ENCODE measurements at places on chromosomes 11 and 22.

DNA sequence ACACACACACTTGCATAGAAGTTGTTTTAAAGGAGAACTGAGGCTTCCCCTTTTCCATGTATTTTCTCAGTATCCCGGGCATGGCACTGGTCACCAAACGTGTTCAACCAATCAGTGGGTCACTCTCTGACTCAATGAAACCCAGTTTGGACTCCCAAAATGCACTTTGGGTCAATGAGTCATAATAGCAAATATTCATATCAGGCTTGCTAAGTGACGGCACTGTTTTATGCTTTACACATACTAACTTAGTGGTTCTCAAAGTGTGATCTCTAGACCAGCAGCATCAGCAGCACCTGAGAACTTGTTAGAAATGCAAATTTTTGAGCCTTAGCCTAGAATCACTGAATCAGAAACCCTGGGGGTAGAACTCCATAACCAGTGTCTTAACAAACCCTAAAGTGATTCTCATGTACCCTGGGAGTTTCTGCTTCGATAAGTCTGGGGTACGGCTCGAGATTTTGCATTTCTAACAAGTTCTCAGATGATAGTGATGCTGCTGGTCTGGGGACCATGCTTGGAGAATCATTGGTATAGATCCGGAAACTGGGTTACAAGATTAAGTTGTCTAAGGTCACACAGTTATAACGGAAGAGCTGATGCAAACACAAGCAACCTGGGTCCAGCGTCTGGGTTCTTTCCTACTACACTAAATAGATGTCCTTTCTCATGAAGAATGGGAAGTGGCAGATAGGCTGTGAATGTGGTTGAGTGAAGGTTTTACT lies 35.6 kb downstream of the ETS1 start:
- no peak for DNase-seq

GRCh38 chr11:39365809-39366436 lies 2093.5 kb downstream of the LRRC4C start:
- DNase-seq: no peak

- DNase-seq: no peak
Observed at GRCh38 chr11:128893578-128894285, 2.6 kb downstream of the KCNJ5 start.

- peak; percentile 49 for DNase-seq
Observed at GRCh38 chr11:60700689-60701468, 1.5 kb downstream of the MS4A8 start.

- DNase-seq: no peak
Observed at GRCh38 chr11:74050465-74050864, 41.6 kb upstream of the UCP3 start.

- no peak for DNase-seq
Observed at GRCh38 chr22:43782448-43782847, 29.7 kb downstream of the EFCAB6 start.

Data from ovary (tissue), 10 donors.